ENCODE measurements at places on chromosomes 13 and 19.

DNA sequence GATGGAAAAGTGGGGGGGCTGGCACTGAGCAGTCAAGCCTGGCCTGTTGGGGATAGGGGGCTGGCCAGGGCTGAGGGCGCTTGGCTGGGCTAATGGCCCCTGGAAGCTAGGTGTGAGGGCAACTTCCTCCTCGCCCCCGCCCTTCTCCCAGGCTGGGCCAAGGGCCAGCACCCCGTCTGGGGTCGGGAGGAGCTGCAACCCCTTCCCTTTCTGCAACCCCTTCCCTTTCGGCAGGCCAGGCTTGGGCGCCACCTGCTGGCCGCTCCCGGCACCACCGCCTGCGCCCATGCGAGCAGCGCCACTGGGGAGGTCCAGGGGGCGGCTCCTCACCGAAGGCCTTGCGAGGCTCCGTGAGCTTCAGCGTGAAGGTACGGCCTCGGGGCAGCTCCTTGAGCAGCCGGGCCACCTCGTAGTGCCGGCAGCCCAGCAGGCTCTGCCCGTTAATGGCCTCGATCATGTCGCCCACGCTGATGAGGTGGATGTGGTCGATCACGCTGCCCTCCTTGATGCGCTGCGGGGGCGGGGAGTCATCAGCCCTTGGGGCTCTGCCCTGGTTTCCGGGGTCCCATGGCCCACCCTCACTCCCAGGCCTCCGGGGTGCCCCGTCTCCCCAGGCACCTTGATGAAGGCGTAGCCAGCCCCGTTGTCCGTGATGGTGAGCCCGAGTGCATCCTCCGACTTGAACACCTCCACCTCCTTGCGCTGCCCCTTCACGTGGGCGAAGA is 5.0 kb upstream of the PTGER1 start:
- no peak for DNase-seq

- DNase-seq = peak; percentile 50
Measured at GRCh38 chr19:40398417-40399131, 8.6 kb upstream of the HIPK4 start.

DNA sequence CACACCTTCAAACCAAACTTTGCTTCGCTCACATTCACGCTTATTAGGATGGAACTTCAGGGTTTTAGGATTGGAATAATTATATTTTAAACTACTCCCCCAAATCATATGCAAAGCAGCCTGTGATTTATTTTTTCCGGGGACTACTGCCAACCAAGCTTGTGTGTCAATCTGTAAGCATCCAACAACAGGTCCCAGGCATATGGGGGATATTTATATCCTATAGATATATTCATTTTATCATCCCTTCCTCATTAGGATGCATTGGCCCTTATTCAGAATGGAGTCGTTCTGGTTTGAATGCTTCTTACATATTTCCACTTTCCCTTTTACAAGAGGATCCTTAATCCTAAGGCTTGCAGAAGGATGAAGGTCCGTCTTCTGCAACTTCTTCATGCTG is 8.8 kb upstream of the C19orf84 start:
- DNase-seq = no peak

GRCh38 chr13:66048888-66049287 is 1181.2 kb downstream of the PCDH9 start:
- DNase-seq = no peak

DNA sequence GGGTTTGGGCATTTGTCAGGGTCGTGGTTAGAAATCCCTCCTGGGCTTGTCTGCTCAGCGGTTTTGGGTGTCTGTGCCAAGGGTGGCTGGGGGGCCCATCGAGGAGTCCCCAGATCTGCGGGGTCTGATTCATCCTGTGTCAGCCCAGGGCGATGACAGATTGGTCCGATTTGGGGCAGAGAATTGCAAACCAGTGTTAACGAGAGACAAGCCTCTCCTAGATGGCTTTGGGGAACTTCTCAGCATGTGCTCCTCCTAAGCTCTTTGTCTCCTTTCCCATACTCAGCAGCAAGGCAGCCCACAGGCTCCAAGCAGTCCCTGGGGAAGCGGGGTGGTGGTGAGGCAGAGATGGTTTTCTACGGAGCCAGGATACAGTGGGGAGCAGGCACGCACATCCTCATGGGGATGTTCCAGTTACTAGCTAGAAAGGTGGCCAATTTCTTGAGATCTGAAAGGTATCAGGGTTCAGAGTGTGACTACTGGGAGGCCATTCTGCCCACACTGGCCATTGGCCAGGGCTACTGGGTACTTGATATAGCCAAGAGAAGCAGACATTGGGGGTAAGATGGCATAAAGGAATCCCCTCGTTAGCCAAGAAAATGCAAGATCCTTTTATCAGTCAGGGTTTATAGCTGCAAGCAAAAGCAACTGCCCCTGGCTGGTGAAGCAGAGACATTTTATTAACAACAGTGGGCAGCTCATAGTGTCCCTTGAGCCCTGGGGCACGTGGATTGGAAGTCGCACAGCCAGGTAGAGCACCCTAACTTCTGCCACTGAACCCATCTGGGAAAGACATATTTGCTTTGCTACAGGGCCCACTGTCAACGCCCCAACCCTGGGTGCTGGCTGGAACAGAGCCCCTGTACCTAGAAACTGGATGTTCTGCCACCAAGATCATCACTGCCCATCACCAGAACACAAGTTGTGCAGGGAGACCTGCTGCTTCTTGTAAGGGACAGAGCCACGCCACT is 63.6 kb downstream of the RGCC start:
- DNase-seq = no peak

DNA sequence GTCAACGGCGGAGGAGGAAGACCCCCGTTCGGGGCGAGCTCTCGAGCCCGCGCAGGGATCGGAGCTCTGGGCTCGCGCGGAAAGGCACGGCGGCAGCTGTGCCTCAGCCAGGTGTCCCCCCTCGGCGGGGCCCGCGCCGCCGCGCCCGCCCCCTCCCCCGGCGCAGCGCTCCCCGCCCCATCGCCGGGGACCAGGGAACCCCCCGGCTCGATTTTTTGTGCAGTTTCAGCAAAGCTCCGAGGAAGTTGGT is 110.0 kb downstream of the KCNRG start:
- DNase-seq = no peak

- DNase-seq = peak; percentile 48
Measured at GRCh38 chr19:12733369-12734214, 892 bp downstream of the TRIR start.

GRCh38 chr13:37344056-37344455 is 238.6 kb upstream of the CSNK1A1L start:
- DNase-seq = no peak

DNA sequence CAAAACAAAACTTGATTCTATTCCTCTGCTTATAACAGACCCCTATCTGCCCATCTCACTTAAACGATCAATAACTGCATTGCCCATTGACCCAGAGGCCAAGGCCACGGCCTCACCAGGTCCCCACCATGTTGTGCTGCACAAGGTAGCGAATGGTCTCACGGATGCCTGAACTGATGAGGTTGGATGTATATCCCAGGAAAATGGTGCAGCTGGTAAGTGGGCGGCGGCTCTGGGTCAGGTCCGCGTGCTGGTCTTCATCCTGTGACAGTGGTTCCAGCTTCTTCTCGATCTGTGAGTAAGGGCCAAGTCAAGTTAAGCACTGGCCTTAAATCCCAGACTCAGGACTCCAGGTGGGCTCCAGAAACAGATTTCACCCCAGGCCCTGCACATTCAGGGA is 1.6 kb downstream of the DHPS start:
- DNase-seq = no peak

DNA sequence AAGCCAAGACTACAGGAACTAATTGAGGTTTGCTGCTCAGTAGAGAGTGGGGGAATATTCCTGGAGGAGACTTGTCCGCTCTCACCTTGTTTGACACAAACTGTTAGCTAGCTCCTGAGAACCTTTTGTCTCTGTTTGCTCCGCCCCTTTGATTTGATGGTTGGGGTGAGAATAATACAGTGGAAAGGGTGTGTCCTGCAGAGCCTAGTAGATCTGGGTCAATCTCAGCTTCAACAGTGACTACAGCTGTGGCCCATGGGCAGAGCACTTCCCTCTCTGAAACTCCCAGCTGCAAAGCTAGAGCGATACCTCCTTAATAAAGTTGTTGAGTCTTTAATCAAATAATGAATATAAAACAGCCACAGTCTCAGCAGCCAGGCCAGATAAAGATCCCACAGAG is 576.7 kb downstream of the DIAPH3 start:
- DNase-seq = no peak

DNA sequence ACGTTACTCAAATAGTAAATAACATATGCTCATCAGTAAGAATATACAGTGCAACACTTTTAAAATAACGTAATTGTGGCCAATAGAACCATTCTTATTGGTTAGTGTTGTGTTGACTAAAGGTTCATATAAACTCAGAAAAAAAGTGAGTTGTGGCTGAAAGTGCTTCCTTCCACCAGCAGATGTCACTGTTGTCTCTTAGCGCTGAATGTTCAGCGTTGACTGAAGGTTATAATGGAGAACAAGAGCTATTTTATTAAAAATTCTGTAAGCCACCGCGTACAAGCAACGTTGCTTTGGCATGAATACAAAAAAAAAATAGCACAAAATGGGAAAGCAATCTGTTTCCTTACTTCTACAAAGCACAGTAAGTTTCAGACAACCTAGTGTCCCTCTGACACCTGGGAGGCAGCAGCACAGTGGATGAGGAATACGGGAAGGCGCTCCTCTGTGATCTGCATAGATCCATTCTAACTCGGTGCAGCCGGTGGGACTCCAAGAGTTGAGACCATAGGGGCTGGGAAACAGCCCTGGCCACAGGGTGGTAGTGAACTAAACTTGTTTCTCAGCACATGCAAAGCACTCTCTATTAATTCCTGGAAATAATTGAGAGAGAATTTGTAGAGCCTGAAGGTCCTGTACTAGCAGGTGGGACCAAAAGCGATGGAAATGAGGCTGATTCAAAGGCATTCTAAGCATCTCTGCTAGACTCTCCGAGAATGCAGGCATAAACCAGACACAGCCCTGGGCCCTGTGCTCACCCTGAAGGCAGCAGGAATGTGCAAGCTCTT is 23.9 kb upstream of the OXGR1 start:
- DNase-seq = peak; percentile 70

GRCh38 chr19:10767726-10768125 is 49.8 kb downstream of the DNM2 start:
- DNase-seq = no peak

DNA sequence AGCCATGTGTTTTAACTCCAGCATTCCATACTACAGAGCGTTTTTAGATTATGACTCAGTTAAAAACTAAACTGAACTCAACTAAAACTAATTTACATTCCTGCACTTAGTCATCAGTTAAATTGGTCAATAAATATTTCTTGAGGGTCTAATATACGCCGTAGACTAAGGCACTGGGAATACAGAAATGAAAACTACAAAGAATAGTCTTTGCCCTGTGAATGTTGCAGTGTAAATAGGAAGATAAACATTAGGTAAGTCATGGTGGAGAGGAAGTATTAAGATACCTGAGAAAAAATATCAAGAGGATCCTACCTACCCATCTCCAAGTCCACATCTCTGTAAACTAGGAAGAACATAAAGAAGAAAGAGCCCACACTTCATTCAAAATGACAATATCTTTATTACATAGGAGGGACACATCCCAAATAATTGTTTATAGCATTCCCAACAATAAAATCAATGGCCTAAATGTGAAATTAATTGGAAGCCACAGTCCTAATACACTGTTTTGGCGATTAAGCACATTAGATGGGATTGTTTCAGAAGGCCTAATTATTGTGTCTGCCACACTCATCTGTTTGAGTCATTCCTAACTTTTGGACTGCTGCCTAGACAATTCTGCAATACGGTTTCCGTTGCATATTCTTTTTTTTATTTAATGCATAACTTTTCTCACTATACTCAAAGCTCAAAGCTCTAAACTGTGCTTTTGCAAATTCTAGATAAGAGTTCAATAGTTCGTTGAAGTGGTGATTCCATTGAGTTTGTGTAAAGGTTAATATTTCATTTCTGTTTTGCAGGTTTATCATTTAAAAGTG is 52.9 kb downstream of the MBNL2 start:
- peak; percentile 41 for DNase-seq

GRCh38 chr19:32178401-32178800 is 167.0 kb upstream of the ZNF507 start:
- no peak for DNase-seq

DNA sequence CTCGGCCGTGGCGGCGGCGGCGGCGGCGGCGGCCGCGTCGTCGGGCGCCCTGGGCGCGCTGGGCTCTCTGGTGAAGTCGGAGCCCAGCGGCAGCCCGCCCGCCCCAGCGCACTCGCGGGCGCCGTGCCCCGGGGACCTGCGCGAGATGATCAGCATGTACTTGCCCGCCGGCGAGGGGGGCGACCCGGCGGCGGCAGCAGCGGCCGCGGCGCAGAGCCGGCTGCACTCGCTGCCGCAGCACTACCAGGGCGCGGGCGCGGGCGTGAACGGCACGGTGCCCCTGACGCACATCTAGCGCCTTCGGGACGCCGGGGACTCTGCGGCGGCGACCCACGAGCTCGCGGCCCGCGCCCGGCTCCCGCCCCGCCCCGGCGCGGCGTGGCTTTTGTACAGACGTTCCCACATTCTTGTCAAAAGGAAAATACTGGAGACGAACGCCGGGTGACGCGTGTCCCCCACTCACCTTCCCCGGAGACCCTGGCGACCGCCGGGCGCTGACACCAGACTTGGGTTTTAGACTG is 1.7 kb downstream of the SOX1 start:
- DNase-seq = no peak

DNA sequence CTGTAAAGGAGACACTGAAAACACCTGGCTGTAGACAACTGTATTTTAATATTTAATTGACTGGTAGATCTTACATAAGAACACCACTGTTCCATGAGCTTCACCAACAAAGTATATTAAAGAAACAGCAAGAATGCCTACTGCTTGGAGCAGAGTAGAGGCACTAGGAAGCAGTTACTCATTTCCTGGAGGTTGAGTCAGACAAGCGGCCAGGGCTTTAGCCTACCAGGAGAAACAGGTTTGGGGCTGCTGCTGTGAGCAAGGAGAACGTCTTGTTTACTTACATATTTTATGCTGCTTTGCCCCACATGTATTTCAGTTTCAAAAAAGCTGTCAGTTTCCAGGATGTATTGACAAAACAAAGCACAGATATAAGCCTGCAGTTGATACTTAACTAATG is 33.4 kb downstream of the ALG5 start:
- no peak for DNase-seq

GRCh38 chr13:75635828-75636435 is at the start of gene LMO7:
TSS of gene LMO7 (plus strand) at chr13:75636330. CDS start at chr13:75636658, 328 bp downstream.
- peak; percentile 67 for DNase-seq

DNA sequence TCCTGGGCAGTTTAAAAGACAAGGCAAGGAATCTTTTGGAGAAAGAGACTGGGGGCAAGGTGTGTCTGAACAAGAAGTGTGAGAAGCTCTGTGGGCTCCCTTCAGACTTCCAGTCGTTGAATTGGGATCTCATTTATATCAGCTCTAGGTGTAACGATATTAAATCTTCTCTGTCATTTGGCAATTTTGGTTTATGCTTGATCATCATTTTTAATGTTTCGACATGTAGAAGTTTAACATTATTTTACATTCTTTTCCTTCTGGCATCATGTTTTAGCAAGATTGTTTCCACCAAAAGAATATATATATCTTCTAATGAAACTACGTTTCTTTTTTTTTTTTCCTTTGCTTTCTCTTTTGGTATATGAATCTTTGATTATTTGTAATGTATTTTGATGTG is 49.3 kb downstream of the USPL1 start:
- DNase-seq = no peak

All from hepatocyte (in vitro differentiated cells).